ENCODE measurements at places on chromosomes 11 and 22.

- no peak for DNase-seq
Measured at GRCh38 chr11:35151241-35151640, 12.3 kb downstream of the CD44 start.

DNA sequence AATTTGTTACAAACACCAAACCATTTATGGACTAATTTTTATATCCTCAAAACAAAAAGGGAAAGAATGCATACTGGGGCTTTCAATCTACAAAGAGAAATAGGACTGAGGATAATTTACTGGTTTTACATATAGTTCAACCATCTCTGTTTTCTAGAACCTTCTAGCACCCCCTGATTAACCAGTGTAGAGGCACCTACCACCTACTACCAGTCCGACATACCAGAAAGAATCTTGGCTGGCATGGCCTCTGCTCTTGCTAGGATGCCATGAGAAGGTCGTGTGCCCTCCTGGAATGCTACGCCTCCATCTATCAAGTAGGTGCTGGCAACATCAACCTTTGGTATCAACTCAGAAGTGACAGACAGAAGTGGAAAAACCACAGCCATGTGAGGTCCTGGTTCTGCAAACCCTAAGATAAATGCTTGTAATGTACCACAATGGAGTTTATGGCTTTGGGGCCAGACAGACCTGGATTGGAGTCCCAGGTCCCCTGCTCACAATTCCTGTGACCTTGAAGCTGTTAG lies 28.2 kb downstream of the MYH9 start:
- DNase-seq: no peak

GRCh38 chr11:101003468-101003867 lies 126.1 kb downstream of the PGR start:
- no peak for DNase-seq

DNA sequence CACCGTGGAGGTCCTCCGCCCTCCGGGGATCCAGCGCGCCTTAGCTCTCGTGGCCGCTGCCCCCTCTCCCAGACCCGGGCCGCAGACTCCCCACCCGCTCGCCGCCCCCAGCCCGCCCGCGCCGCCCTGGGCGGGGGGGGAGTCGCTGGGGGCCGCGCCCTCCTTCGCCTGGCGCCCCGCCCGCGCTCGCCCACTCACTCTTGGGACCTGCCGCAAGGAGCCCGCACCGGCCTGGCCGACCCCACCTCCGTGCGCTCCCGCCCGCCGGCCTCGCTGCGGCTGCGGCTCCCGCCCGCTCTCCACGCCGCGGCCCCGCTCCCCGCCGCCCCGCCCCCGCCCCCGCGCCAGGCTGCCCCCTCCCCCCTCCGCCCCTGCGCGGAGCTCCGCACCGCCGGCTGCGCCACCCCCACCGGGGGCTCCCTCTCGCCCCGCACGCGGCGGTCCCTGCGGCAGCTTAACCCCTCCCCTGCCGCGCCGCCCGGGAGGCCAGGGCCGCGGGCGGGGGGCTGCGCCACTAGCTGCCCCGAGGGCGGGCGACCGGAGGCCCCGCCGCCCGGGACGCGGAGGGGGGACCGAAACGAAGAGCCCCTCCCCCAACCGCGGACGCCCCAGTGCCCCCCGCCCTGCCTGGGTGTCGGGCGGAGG lies 724 bp upstream of the RASGRP2 start:
- DNase-seq: no peak

GRCh38 chr22:35648066-35649025 lies at the start of gene APOL6:
TSS of gene APOL6 (plus strand) at chr22:35648446. CDS start at chr22:35656426, 7,980 bp downstream.
- DNase-seq: peak; percentile 23

DNA sequence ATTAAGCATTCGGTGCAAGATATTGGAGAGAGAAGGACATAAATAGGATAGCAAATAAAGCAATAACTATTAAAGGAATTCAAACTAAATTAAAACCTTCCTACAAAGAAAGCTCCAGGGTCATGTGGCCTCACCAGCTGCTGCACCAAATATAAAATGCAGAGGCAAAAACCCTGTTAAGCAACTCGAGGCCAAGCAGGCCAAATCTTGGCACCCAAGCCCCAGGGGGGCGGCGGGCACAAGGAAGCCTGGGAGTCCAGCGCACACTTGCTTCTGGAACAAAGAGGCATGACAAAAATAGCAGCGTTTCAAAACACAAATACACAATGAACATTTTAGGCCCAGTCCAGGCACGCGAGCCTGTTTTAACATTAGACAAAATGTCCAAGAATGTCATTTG lies 20.8 kb downstream of the KRTAP5-6 start:
- no peak for DNase-seq

DNA sequence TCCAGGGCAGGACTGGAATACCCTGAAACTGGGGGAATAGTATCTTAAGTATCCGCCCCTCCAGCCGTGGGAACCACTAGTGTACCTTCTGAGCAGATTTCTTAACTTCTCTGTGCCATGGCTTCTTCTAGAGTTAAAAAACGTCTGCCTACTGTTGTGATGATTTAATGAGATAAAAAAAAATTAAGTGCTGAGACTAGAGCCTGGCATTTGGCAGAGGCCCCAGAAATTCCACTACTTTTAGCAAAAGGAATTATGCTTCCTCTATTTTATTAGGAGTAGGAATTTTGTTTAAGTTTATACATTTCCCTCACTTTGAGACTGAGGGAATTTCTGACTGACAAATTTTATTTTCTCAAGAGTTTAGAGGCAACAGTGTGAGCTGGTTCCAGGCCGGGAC lies 371.2 kb upstream of the B3GAT1 start:
- DNase-seq: no peak

DNA sequence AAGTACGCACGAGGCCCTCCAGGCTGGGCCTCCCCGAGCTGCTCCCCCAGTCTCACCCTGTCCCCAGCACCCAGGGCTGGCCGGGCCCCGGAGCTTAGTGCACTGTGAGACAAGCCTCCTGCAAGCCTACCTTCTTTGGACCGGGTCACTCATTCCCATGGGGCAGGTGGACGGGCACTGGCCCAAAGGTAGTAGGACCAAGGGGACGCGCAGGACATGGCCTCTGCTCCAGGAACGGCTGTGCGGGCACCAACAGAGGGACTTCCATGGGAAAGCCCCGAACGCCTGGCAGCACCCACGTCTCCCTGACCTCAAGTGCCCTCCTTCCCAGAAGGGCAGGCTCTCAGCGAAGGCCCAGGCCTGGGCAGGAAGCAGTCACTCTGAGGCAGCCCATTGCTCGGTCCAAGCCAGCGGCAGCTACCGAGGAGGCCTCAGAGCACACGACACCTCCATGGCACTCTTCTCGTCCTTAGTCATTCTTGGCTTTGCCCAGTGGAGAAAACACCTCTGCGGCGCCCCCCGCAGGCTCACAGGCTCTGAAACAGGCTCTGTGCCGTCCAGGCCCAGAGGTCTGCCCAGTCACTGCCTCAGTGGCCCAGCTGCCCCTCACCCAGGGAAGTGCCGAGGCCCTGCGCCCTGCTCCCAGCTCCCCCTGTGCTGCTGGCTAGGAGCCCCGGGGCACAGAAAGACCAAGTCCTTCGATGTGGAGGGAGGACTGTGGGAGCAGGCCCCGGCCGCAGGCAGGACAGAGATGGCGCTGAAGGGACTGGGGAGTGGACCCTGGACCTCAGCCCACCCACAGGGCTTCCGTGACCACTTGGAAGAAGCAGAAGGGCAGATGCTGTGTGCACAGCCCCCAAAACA lies 3.8 kb downstream of the MOB2 start:
- no peak for DNase-seq

- no peak for DNase-seq
Measured at GRCh38 chr22:24759765-24760164, 14.8 kb downstream of the PIWIL3 start.

DNA sequence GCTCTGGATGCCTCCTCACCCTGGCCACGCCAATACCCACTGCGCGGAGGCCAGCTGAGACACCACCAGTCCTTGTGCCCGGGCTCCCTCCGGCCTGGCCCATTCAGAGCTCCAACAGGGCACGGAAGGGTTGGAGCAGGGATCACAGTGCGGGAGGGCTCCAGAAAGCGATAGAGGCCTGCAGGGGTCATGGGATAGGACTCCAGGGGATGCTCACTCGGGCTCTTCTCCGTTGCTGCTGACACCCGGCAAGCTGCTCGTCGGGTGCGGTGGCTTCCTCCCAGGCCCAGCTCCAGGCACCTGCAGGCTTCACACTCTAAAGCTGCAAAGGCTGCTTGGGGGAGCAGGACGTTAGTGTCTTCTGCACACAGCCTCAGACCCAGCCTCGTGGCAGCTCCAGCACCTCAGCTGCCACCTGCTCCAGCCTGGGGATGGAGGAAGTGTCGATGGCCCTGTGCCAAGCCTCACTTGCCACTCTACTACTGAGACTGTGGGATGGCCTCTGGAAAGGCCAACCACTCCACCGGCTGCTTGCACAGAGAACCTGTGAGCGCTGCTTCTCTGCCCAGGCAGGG lies 10.6 kb downstream of the WNT7B start:
- DNase-seq: no peak

GRCh38 chr11:34750692-34751405 lies 130.0 kb downstream of the EHF start:
- DNase-seq: no peak

- no peak for DNase-seq
Measured at GRCh38 chr11:122334546-122335339, 218.7 kb upstream of the BLID start.

GRCh38 chr11:8826901-8827560 lies 84.0 kb upstream of the AKIP1 start:
- DNase-seq: no peak

DNA sequence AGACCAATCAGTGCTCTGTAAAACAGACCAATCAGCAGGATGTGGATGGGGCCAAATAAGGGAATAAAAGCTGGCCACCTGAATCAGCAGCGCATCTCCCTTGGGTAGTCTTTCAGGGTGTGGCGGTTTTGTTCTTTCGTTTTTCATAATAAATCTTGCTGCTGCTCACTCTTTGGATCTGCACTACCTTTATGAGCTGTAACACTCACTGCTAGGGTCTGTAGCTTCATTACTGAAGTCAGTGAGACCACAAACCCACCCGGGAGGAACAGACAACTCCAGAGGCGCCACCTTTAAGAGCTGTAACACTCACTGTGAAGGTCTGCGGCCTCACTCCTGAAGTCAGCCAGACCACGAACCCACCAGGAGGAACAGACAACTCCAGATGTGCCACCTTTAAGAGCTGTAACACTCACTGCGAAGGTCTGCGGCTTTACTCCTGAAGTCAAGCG lies 175.5 kb upstream of the PDGFD start:
- no peak for DNase-seq

DNA sequence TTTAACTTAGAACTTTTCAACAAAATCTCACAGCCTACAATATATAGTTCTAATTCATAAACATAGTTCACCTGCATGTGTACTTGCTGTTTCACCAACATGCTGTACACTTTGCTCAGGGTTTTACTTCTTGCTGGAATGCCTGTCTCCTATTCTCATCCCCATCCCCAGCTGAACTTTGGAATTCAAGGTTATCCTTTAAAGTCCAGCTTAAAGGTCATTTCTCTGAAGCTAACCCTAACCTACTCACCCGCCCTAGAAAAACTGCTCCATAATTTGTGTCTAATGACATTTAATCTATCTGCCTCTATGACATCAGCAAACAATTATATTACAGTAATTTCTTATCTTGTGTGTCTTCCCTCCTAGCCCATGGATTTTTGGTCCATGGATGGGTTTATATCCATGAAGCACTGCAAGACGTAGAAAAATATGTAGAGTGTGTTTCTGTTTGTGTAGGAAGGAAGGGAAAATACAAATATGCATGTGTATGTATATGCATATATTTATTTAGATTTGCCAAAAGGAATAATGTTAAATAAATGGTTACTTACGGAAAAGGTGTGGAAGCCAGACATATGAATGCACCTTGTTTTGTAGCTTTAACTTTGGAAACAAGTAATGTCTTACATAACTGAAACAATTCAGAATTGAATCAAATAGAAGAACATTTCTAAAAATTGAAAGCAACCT lies 99.5 kb upstream of the APOA1 start:
- DNase-seq: no peak

GRCh38 chr11:33622186-33622585 lies 78.4 kb downstream of the C11orf91 start:
- DNase-seq: no peak

DNA sequence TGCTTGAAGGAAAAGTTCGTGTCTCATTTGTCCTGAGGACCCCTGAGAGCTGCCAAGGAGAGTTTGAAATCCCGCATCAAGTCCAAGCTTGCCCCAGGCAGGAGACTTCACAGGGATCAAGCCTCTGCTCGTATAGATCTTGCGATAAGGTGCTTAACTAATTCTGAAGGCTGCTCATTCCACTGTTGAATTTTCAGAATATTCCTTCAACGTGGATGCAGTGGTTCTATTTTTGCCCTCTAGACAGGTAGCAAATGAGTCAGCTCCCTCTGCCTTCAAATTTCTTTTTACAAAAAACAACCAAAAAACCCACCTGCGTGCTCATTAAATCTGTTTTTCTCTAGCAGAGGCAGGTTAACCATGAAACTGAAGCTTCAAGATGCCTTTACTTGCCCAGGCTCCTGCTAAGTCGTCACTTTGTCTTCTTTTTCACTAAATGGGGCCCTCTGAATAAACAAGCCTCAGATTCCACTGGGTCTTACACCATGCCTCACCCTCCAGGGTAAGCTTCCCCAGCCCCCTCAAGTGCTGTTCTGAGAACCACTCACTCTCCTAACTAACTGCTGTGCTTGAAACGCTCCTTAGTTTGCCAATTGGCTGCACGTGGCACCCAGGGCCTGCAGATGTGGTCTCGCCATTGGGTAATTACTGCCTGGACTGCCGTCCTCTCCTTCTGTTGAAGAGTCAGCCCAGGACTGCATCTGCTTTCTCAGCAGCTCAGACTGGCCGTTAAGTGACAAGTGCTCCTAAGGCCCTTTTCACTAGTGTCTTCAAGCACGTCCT lies 105.0 kb downstream of the TRPC6 start:
- DNase-seq: no peak

DNA sequence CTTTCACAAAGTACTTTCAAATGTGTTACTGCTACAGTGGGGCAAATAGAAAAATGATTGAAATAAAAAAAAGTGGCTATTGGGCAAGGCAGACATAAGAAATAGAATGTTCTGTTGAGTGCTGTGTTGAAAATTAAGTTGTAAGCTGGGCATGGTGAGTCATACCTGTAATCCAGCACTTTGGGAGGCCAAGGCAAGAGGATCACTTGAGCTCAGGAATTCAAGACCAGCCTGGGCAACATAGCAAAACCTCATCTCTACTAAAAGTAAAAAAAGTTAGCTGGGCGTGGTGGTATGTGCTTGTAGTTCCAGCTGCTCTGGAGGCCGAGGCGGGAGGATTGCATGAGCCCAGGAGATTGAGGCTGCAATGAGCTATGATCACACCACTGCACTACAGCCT lies 26.9 kb upstream of the LDHA start:
- DNase-seq: no peak

GRCh38 chr11:44727114-44727372 lies 281 bp downstream of the TSPAN18 start:
- DNase-seq: no peak

GRCh38 chr22:47716890-47717615 lies 954.6 kb downstream of the TBC1D22A start:
- DNase-seq: no peak

DNA sequence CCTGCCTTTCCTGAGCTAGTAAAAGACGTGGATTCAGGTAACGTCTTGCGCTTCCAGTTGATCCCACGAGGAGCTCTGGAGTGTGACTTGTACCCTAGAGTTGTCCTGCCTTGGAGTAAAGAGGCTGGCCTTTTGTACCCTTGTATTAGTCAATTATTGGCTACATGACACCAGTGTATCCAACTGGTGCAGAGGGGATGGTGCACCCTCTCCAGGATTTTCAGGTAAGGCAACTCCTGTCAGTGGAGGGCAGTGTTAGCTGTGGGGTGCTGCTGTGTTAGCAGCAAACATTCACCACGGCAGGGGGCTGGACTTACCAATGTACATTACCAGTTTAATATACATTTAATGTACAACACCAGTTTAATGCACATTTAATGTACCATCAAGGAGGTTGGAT lies 233.5 kb downstream of the MIAT start:
- DNase-seq: no peak

Measured in stimulated activated CD8-positive, alpha-beta memory T cell treated with anti-CD3 and anti-CD28 coated beads, Interleukin-7, amount 100 ng/mL, for 24 hours (primary cell).